Urothelium cell line (cell line): ENCODE measurements at places on chromosomes 2 and 18.

GRCh38 chr2:69255760-69256159, 131.3 kb downstream of the GFPT1 start:
- DNase-seq: no peak

GRCh38 chr2:46365913-46366667, 68.9 kb downstream of the EPAS1 start:
- DNase-seq: peak; percentile 37

- DNase-seq: no peak
Measured at GRCh38 chr2:215144106-215144875, 5.9 kb upstream of the ABCA12 start.

DNA sequence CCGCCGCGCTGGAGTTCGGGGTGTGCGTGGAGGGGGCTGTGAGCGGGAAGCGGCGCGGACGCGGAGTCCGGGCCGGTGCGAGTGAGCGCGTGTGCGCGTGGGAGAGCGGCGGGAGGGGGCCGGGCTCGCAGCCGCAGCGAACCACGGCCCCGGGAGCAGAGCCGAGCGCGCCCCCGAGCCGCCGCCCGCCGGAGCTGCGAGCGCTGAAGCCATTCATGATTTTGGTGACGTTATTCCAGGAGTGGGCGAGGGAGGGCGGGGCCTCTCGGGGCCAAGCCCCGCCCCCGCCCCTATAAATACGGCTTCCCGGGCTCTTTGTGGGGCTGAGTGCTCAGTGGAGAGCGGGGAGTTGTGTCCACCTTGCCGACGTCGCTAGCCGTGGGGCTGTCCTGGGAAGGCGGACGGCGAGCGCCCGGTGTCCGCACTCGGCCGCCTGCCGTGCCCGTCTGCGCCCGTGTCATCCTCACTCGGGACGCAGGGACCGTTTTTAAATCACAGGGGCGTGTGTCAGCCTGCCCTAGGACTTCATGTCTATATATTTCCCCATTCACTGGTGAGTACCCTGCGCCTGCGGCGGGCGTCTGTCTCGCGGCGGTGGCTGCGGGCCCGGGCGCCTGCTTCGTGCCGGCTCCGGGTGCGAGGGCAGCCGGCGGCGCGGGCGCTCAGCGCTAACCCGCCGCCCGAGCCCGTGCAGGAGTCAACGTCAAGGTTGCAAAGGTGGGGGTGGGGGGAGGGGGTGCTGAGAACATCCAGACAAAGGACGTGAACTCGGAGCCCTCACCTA, at the start of gene LBH:
Gene LBH, plus strand, starts transcription at position 323 of the 784 bp plus-strand sequence. Its CDS starts 205 bp downstream, at position 528.
- DNase-seq: peak; percentile 97

- DNase-seq: no peak
Measured at GRCh38 chr18:54116541-54117257, 107.8 kb downstream of the MBD2 start.
